ENCODE measurements at places on chromosomes 6 and 20.

DNA sequence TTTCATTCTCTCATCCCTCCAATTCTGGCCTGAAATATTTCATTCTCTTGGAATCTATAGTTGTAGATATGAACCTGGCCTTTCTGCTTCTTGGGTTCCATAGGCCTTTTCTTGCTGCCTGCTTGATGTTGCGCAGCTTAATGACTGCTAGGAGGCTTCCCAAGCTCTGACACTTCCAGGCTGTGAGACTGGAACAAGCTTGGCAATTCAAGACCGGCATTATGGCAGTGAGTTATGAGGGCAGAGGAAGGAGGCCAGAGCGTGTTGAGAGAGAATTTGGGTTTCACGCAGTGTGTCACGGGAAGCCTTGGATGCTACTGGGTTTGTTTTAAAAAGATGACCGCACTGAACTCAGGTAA is 948 bp upstream of the DNAJC5 start:
- no peak for DNase-seq

DNA sequence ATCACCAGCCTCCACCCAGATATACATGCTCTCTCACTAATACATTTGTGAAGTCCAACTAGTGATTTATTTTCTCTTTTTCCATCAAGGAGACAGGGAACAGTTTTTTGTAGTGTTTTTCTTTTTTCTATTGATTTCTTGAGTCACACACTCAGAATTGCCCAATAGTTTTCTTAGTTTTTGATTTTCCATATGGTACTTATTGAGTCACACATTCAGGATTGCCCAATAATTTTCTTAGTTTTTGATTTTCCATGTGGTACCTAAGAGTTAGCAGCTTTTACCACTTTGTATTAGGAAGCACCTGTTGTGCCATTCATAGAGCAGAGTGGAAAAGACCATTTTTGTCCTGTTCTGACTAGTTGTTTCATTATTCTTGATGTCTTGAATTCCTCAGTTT is 1268.8 kb downstream of the EPHA7 start:
- DNase-seq = no peak

GRCh38 chr6:124671324-124671723 is 290.9 kb upstream of the RNF217 start:
- no peak for DNase-seq

DNA sequence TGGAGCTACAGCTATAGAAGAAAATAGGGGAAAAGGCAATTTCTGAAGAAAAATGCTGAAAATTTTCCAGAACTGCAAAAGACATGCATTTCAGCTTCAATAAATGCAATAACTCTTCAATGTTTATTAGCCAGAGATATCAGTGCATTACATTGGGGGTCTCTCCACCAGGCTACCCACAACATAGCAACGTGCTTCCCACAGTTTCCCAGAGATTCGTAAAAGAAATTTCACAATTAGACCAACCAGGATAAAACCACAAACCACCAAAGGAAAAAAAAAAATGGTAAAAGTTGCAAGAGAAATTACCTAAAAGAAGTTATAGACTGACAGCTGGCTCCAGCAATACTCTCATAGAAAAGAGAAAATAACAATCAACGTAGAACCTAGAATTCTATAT is 16.0 kb downstream of the LY86 start:
- DNase-seq = no peak

- no peak for DNase-seq
Observed at GRCh38 chr6:158313989-158314388, 1.7 kb downstream of the TULP4 start.

DNA sequence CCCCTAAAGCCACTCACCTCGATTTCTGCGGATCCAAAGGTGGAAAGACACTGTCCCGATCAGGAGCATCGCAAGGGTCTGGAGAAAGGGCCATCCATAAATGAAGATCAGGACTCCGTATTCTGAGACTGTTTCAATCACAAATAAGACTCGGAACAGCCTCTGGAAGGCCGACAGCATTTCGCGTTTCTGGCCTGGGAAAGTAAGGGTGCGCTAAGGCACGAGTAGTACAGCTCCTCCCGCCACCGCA is 44.6 kb downstream of the DPPA5 start:
- no peak for DNase-seq

DNA sequence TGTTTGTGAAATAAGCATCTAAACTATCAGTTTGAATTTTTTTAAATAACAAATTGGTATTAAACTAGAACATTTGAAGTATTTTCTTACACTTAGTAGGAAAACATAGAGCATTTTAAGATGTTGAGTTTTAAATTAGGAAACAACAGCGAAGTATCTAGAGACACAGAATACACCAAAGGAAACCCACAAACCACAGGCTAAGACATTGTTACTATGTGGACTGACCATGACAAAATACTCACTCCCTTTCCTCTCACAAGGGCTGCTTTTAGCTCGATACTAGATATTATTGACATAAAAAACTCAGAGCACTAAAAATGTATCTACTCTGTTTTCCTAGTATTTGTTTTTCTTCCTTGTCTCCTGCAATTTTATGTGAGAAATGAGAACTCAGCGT is 266.0 kb upstream of the CITED2 start:
- DNase-seq = no peak

- DNase-seq = no peak
Observed at GRCh38 chr6:53244958-53245357, 96.3 kb upstream of the GCM1 start.

DNA sequence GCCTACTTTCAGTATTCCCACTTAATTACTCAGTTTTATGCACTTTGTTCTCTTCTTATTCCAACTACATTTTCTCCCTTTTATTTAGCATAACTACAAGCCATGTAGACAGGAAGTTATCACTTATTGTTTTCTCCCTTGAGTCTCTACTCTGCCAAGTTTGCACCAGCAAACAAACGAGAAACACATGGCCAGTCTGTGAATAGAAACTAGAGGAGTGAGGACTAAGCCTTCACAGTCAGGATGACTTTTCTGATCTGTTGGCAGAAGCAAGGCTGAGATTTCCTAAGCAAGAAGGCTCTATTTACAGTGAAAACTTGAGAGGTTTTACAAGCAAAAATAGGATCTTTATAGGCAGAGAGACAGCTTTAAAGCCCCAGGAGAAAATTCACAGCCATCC is 69.8 kb upstream of the TINAG start:
- DNase-seq = no peak

DNA sequence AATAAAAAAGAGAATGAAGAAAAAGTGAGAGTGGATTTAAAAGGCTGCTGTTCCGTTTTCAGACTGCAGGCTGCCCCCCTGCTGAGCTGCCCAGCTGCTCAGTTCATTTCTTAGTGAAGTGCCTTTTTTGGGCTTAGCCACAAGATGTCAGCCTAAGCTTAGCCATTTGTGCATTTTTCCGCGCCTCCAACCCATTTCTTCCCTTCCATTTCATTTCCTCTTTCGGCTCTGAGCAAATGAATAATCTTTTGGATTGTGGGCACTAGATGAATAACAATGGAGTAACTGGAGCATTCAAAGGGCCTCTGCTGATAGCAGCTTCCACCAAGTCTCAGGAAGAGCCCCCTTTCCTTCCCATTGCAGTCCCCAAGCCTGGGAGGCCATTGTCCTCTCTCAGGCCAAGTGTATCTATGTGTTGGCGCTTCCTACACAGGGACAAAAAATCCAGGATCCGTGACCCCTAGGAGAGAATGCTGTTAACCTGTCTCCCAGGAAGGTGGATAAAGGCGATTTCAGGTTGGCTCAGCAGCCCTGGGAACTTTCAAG is 83.5 kb upstream of the SPTLC3 start:
- DNase-seq = peak; percentile 24

GRCh38 chr6:80437221-80437620 is 330.8 kb downstream of the BCKDHB start:
- DNase-seq = no peak

GRCh38 chr6:163793011-163793983 is 378.8 kb downstream of the QKI start:
- no peak for DNase-seq

All from tibial nerve (tissue), 4 donors.